ENCODE measurements at places on chromosomes 2 and 18.
A peak's percentile ranks its signal among the peaks of the same experiment; 100 is the strongest.

DNA sequence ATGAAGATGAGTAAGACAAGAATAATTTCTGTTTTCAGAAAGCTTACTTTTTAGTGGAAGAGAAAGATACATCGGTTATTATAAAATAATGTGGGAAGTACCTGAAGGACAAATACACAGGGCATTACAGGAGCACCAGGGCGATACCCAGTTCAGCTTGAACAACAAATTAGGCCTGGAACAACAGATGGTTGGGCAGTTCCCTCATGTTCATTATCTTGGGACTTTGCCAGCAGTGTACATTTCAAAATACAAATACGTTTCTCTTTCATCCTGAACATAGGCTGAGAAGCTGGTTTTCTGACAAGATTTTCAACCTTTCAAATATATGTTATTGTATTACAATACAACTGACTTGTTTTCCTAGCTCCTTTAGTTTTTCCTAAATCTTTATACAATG, 79.6 kb downstream of the TGIF1 start:
- peaks cover 6% of the 10 kb centered on the region for H3K4me1 ChIP-seq
- DNase-seq = no peak
- no peak overlapping the region for H3K27ac ChIP-seq
- H3K4me3 ChIP-seq = no peak overlapping the region
- H3K36me3 ChIP-seq = peaks cover 3% of the 10 kb centered on the region

DNA sequence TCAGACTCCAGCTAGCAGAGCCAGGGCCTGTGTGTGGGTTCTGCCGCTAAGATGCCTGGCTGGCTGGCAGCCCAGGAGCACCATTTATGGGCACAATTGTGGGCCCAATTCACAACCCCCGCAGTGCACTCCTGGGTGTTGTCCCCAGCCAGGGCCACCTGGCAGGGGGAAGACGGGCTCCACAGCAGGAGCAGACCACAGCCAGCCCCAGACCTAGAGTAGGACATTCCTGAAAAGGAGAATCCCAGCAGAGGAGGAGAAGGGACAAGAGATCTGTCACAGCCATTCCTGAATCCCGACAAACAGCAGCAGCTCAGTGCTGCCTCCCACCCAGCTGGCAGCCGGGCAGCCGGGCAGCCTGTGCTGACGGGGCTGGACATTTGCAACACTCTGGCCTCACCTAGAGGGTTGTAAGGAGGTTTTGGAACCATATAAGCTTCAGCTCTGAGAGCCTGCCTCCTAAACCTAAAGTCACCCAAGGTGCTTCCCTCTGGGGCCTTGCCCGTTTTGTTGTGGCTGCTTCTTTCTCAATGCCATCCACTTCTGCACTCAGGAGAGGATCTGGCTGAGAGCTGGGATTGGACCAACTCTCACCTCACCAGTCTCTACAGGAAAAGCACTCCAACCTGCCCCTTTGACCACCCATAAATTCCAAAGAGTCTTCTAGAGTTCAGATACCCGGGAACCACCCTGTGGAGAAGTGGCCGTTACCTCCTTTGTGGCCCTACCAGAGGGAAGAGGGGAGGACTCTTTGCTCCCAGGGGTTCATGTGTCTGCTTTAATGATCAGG, 4.1 kb upstream of the TMEM177 start:
- H3K4me3 ChIP-seq = no peak overlapping the region
- H3K4me1 ChIP-seq = peaks cover 28% of the 10 kb centered on the region
- H3K27ac ChIP-seq = no peak overlapping the region
- H3K36me3 ChIP-seq = no peaks in the 10 kb centered on the region

- H3K27ac ChIP-seq = peak overlapping the region; percentile 95
- peaks cover 7% of the 10 kb centered on the region for H3K4me1 ChIP-seq
- H3K27me3 ChIP-seq = peaks cover 4% of the 10 kb centered on the region
- H3K4me3 ChIP-seq = peak overlapping the region; percentile 94
- H3K36me3 ChIP-seq = peaks cover 7% of the 10 kb centered on the region
Measured at GRCh38 chr2:201642086-201642578, 1.2 kb downstream of the TMEM237 start.

DNA sequence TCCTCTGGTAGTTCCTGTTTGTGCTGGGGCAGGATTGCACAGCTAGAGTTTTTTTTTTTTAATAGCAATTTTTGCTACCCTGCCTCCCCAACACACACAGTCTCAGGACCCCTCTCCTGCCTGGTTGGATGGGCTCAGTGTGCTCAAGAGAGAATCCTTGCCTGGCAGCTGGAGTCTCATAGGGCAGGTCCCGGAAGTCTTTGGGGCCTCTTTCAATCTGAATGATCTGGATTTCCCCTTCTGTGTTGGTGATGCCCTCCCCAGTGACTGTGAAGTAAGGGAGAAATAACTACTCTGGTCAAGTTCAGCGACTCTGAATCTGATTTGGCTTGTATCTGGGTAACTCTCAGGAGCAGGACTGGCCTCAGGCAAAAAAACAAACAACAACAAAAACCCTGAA, 220.6 kb upstream of the LRRTM1 start:
- no peak overlapping the region for H3K27ac ChIP-seq
- H3K27me3 ChIP-seq = no peaks in the 10 kb centered on the region
- H3K4me3 ChIP-seq = no peak overlapping the region
- no peaks in the 10 kb centered on the region for H3K36me3 ChIP-seq
- DNase-seq = no peak

DNA sequence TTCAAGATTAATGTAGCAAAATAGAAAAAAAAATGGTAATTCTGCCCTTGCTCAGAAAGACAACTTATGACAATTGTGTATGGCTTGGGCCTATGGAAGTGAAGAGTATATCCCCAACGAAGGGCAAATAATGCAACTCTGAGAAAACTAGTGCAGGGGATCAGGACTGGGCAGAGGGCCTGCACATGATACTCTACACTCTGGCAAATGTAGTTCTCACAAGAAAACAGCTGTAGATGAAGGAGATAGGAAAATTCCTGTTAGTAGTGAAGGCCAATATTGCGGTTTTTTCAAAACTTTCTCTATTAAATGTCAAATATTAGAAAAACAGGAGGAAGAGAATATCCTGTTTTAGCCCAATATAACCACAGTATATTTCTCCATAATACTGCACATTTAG, 77.8 kb downstream of the SCN9A start:
- no peaks in the 10 kb centered on the region for H3K4me1 ChIP-seq
- H3K27ac ChIP-seq = no peak overlapping the region
- H3K4me3 ChIP-seq = no peak overlapping the region
- DNase-seq = no peak
- no peaks in the 10 kb centered on the region for H3K27me3 ChIP-seq

GRCh38 chr2:99140860-99141109, 722 bp upstream of the C2orf15 start:
- peaks cover 5% of the 10 kb centered on the region for H3K36me3 ChIP-seq
- peak overlapping the region; percentile 86 for H3K27ac ChIP-seq
- H3K4me1 ChIP-seq = peaks cover 5% of the 10 kb centered on the region

DNA sequence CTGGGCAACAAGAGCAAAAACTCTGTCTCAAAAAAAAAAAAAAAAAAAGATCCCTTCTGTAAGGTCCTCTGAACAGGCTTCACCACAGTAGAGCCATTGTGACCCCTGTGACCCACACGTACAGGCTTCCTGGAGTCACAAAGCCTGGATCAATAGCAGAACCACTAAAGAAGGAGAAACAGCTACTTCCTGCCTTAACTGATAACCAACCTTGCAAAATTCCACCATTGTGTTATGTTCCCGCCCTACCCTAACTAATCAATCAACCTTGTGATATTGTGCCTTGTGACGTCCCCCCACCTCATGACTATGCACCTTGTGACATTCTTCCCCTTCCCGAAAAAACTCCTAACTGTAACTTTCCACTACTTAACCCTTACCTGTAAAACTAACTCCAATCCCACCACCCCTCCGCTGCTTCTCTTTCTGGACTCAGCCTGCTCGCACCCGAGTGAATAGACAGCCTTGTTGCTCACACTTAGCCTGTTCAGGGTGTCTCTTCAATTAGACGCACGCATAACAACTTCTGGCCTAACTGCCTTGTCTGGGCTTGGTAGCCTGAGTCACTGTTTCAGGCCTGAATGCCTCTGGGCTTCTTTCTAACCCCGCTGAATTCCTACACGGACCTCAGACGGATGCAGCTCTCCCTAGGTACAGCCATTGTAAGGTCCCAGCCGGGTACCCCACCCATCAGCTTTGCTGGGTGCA, 13.9 kb downstream of the SCYGR8 start:
- H3K27ac ChIP-seq = peak overlapping the region; percentile 91
- H3K4me1 ChIP-seq = peaks cover 12% of the 10 kb centered on the region
- DNase-seq = peak; percentile 27
- H3K36me3 ChIP-seq = no peaks in the 10 kb centered on the region
- H3K4me3 ChIP-seq = no peak overlapping the region

GRCh38 chr2:224017957-224018356, 21.1 kb downstream of the SERPINE2 start:
- no peak overlapping the region for H3K4me3 ChIP-seq
- no peak for DNase-seq
- no peaks in the 10 kb centered on the region for H3K36me3 ChIP-seq
- H3K27me3 ChIP-seq = peaks cover 3% of the 10 kb centered on the region

- no peaks in the 10 kb centered on the region for H3K4me1 ChIP-seq
- H3K27ac ChIP-seq = no peak overlapping the region
Measured at GRCh38 chr2:140424471-140424870, 1644.3 kb upstream of the NXPH2 start.

GRCh38 chr18:32613821-32614220, 143.1 kb upstream of the GAREM1 start:
- no peak overlapping the region for H3K27ac ChIP-seq
- no peaks in the 10 kb centered on the region for H3K27me3 ChIP-seq
- H3K4me3 ChIP-seq = no peak overlapping the region
- no peak for DNase-seq
- no peaks in the 10 kb centered on the region for H3K36me3 ChIP-seq

DNA sequence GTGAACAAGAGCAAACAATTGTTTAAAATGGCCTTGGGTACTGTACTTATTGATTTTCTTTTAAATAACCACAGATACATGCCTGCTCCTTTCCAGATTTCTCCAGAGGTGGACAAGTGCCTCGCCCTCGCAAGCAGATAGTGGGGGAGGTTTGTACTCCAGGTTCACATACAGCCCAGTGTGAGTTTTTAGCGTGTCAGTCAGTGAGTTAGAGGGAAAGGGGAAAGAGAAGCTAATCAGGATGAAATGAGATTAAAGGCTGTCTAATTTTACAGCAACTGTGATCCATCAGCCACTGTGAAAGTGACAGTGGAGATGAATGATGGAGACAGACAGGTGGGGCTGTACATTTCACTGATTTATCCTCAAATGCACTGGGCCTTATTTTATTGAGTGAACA, 74.7 kb downstream of the KLHL14 start:
- no peak for DNase-seq
- no peaks in the 10 kb centered on the region for H3K36me3 ChIP-seq
- H3K4me1 ChIP-seq = peaks cover 4% of the 10 kb centered on the region
- no peak overlapping the region for H3K27ac ChIP-seq
- H3K27me3 ChIP-seq = no peaks in the 10 kb centered on the region

GRCh38 chr2:205780645-205781044, 98.3 kb downstream of the NRP2 start:
- peaks cover 6% of the 10 kb centered on the region for H3K36me3 ChIP-seq
- no peak overlapping the region for H3K4me3 ChIP-seq
- H3K27ac ChIP-seq = peak overlapping the region; percentile 30
- no peak for DNase-seq

DNA sequence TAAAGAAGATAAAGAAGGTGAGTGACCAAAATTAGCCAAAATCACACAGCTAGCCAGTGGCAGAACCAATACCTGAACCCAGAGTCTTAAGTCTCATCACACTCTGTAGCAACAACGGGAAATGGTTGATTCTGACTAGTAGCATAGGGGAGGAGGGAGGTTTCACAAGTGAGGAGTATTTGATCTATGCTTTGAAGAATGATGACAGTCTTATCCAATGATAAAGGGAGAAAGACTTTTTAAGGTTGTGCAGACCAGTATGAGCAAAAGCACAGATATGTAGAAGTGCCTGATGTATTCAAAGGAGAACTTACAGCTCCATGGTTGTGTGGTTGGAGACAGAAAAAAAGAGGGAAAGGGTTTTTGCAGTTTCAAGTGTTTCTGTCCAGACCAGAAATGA, 50.7 kb upstream of the LINC00305 start:
- H3K27me3 ChIP-seq = no peaks in the 10 kb centered on the region
- no peaks in the 10 kb centered on the region for H3K4me1 ChIP-seq
- H3K27ac ChIP-seq = no peak overlapping the region

- H3K4me1 ChIP-seq = no peaks in the 10 kb centered on the region
- H3K4me3 ChIP-seq = no peak overlapping the region
- H3K36me3 ChIP-seq = peaks cover 10% of the 10 kb centered on the region
Measured at GRCh38 chr2:39787950-39788349, 8.9 kb upstream of the THUMPD2 start.

- H3K27me3 ChIP-seq = peaks cover 3% of the 10 kb centered on the region
- peak overlapping the region; percentile 19 for H3K4me3 ChIP-seq
- no peak for DNase-seq
- no peak overlapping the region for H3K27ac ChIP-seq
Measured at GRCh38 chr2:231344851-231345250, 50.7 kb upstream of the B3GNT7 start.

DNA sequence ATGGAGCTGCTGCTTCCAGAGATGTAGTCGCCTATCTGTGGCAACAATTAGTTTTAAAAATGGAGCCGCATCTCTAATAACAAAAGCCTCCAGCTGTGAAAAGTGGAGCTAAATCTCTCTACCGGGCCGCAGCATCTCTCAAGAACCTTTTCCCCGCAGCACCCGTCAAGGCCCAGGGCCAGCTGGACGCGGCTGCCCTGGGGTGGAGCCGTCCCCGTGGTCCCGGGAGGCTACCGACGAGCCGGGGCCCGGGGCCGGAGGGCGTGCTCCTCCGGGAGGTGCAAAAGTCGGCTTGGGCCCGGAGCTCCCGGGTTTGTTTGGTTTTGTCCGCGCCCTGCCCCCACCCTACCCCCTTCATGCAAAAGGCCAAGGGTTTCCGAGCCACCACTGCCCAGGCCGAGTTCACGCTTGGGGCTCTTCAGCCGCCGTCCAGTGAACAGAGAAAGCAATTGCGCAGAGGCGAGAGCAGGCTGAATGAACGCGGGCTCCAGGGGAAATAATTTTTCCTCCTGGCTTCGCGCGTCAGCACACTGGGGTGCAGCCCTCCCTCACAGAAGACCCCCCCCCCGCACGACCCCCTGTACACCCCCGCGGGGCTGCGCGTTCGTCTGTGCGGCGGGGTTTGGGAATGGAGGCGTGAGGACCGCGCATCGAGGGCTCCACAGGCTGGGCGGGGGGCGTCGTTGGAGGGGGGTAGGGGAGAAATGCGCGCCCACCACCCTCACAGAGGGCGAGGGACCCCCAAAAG, 557 bp upstream of the GREB1L start:
- H3K4me1 ChIP-seq = peaks cover 19% of the 10 kb centered on the region
- no peak overlapping the region for H3K27ac ChIP-seq
- peak overlapping the region; percentile 86 for H3K4me3 ChIP-seq
- peaks cover 8% of the 10 kb centered on the region for H3K36me3 ChIP-seq
- DNase-seq = peak; percentile 40

GRCh38 chr2:207469943-207470729, 59.6 kb upstream of the CREB1 start:
- no peaks in the 10 kb centered on the region for H3K27me3 ChIP-seq
- H3K4me1 ChIP-seq = peaks cover 36% of the 10 kb centered on the region
- no peak overlapping the region for H3K4me3 ChIP-seq
- no peak for DNase-seq
- H3K36me3 ChIP-seq = no peaks in the 10 kb centered on the region

GRCh38 chr2:126664234-126664633, 8.3 kb downstream of the GYPC start:
- H3K4me1 ChIP-seq = peaks cover 26% of the 10 kb centered on the region
- H3K27me3 ChIP-seq = peaks cover 17% of the 10 kb centered on the region
- peaks cover 32% of the 10 kb centered on the region for H3K36me3 ChIP-seq
- H3K27ac ChIP-seq = no peak overlapping the region
- no peak overlapping the region for H3K4me3 ChIP-seq
